ENCODE measurements at places on chromosomes 7 and 10.

DNA sequence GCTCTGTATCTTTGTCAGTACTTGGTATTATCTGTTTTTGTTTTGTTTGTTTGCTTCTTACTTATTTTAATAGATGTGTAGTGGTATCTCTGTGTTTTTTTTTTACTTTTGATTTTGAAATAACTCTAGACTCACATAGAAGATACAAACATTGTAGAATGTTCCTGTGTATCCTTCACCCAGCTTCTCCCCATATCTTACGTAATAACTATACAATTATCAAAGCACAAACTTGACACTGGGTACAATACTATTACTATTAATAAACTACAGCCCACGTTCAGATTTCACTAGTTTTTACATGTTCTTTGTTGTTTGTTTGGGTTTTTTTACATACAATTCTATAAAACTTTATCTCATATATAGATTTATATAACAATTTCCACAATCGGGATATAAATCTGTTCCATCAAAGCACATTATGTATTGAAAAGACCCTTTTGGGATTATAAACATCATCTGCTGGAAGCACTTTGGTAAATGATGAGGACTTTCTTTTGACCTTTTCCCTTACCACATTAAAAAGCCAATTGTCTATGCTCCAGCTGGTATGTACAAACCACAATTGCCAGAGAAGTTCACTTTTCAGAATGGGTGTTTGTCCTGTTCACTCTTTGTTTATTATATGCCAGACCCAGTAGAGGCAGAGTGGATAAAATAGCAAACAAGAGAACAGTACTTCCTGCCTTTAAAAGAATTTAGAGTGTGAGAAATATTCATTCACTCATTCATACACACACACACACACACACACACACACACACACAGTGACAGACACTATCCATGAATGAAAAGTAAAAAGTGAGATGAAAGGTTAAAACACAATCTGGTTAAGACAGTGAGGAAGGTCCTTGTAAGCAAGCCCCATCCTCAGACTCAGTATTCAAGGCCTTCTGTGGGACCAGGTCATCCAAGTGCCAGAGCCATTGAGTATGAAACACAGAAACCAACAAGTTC lies 113.0 kb downstream of the SGMS1 start:
- no peak for DNase-seq

DNA sequence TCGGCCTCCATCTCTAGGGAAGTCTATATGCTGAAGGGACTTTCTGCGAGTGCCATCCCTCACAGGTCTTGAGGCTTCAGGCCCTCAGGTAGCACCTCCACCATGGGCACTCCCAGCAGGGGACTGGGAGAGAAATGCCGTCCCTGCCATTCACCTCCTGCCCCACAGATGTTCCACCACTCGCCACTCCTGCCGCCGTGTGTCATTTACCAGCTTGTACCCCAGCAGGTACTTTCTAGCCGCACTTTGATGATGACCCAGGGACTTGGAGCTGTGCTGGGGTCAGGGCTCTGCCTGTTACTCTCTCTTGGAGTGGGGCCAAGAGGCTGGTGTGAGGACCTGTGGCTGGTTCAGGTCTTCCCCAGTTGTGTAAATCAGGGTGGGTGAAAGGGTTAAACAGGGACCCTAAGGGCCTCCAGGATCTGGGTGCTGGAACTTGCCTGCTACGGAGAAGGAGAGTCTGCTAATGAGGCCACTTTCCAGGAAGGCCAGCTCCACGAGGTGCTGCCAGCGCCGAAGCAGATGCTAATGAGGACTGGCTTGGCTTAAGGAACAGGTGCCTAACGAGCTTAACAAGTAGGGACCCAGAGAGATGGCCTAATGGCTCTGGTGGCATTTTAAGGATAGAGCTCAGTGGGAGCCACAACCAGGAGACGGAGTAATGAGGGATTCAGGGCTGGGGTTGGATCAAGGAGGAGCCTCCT lies 32.4 kb downstream of the CRHR2 start:
- no peak for DNase-seq

DNA sequence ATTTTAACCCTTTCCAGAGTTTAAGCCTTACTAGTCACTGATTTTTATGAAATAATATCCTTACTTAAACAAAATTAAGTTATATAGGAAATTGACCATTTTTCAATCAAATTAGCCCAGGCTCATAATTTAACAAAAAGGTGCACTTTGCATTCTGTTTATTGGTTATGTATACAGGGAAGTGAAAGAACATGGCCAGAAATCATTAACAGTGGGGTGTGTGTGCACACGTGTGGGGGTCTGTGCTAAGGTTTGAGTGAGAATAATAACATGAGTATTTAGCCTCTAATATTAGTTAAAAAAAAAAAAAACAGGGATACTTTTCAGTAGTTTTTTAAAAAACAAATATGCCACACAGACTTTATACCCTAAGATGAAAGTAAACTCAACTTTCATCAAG lies 510.5 kb upstream of the PFKP start:
- no peak for DNase-seq

DNA sequence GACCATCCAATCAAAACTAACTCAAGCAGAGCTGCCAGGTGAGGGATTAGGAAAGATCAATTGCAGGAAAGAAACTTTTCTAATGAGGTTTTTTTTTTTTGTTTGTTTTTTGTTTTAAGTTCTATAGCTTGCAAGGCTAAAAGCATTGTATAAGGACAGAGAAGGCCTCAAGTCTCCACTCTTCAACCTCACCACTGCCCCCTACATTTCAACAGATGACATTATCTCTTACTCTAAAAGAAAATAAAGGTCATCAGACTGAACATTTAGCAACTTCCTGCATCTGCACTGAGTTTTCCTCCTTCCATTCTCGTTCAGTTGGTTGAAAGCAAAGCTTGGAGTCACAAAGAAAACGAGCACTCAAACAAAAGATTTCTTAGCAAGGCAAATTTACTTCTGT lies 45.2 kb upstream of the EXOC4 start:
- no peak for DNase-seq

All from NCI-H1436 (cell line).